ENCODE measurements at places on chromosomes 11 and 22.

GRCh38 chr11:122341477-122341876 lies 225.5 kb upstream of the BLID start:
- no peak for DNase-seq

DNA sequence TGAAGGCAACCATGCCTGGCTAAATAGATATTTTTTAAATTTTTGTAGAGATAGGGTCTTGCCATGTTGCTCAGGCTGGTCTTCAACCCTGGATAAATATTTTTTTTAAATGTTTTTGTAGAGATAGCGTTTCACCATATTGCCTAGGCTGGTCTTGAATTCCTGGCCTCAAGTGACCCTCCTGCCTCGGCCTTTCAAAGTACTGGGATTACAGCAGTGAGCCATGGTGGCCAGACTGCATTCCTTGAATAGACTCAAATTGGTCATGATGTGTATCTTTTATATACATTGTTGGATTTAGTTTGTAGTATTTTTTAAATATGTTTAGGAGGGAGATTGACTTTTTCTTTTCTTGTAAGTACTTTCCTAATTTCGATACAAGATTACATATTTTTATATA lies 325.7 kb upstream of the C11orf87 start:
- no peak for DNase-seq

DNA sequence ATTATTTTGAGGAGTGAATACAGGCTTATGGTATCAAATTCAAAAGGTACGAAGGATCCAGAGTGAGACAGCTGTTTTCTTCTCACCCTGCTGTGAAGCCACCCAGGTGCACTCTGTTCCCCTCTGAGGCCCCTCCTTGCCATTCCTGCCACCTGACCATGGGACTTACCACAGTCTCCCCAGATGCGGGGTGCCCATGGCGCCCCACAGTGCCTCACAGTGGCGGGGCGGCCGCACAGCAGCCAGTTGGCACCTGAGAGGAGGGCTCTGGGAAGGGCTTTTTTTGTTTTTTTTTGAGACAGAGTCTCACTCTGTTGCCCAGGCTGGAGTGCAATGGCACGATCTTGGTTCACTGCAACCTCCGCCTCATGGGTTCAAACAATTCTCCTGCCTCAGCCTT lies 151.7 kb downstream of the CEP164 start:
- DNase-seq: no peak

DNA sequence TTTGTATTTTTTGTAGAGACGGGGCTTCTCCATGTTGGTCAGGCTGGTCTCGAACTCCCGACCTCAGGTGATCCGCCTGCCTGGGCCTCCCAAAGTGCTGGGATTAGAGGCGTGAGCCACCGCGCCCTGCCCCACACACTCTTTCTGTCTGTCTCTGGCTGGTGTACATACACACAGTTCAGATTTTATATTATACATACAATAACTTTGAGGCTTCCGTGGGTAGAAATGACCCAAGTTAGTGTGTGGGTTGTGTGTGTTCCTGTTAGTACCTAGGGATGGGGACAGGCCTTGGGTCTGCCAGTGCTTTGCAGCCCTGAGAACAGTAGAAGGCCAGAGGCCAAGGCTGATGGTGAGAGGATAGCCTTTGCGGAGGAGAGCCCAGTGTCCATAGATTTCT lies 2.8 kb downstream of the ZBTB16 start:
- DNase-seq: no peak

GRCh38 chr22:17810570-17811116 lies 36.4 kb upstream of the BID start:
- DNase-seq: no peak
